ENCODE measurements at places on chromosomes 13 and 19. TPM values are rescaled to one million over a fixed set of nuclear protein-coding genes. Genes with fewer than 3 reads are reported as not detected.
A peak's percentile ranks its signal among the peaks of the same experiment; 100 is the strongest.

- DNase-seq: no peak
Measured at GRCh38 chr13:78239714-78240113, 321.1 kb upstream of the EDNRB start.

The CEACAM1 gene
- 38.2 TPM for total RNA-seq

DNA sequence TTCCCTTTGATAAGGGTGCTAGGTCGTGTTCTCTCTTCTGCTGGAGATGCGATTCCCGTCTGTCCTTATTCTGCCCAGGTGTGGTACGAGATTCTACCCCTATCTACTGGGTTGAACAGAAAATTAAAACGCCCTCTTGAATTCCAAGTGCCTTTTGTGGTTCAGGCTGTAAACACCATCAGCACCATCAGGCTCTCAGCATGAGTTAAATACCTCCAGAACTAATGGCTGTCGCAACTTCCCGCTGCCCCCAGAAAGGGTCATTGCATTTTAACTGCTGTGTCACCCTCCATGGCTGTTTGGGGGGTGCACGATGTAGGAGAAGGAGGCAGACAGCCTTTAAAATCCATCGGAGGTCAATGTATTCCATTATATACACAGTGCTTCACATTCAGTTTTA, 177.4 kb downstream of the OXGR1 start:
- no peak for DNase-seq

The SERTAD3 gene
- total RNA-seq: 20.3 TPM

- DNase-seq: peak; percentile 69
Measured at GRCh38 chr19:17405250-17406045, at the start of gene BST2. Gene BST2 (minus strand): TSS chr19:17405630. CDS start chr19:17405575, 55 bp downstream.

GRCh38 chr13:104014803-104015645, 948.8 kb upstream of the SLC10A2 start:
- no peak for DNase-seq

The UHRF1 gene
- total RNA-seq: 88.3 TPM

DNA sequence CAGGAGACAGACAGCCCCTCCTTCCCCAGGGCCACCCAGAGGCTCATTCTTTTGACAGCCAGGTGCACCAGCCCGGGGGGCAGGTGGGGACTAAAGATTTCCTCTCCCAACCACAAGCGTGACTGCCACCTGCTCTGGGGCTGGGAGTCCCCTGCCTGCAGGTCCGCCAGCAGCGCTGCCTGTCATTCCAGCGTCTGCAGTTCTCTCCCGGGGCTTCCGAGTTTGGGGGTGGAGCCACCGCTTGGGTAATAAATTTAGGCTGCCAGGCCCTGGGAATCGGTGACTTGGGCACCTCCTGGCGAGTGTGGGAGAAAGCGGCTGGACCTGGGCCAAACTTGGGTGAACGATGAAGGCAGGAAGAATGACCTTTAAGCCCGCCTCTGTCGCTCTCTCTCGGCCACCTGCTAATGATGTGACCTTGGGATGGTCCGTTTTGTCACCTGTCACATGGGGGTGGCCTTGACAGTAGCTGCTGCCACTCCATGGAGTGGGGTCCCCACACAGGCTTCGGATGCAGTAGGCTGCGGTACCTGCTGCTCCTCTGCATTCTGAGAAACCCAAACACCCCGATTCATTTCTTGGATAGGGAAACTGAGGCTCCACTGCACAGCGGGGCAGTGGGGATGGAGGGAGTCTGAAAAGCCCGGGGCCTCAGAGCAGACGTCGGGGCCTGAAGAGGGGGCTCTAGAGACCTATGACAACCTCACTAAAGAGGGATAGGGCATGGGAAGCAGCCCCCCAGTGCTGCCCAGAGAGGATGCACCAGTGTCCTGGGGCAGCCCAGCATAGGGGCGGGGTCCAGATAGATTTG, 12.8 kb downstream of the FUT6 start:
- peak; percentile 22 for DNase-seq

- DNase-seq: no peak
Measured at GRCh38 chr13:95023405-95023804, 277.8 kb downstream of the ABCC4 start.

The CHAMP1 gene
- 30.6 TPM for total RNA-seq

DNA sequence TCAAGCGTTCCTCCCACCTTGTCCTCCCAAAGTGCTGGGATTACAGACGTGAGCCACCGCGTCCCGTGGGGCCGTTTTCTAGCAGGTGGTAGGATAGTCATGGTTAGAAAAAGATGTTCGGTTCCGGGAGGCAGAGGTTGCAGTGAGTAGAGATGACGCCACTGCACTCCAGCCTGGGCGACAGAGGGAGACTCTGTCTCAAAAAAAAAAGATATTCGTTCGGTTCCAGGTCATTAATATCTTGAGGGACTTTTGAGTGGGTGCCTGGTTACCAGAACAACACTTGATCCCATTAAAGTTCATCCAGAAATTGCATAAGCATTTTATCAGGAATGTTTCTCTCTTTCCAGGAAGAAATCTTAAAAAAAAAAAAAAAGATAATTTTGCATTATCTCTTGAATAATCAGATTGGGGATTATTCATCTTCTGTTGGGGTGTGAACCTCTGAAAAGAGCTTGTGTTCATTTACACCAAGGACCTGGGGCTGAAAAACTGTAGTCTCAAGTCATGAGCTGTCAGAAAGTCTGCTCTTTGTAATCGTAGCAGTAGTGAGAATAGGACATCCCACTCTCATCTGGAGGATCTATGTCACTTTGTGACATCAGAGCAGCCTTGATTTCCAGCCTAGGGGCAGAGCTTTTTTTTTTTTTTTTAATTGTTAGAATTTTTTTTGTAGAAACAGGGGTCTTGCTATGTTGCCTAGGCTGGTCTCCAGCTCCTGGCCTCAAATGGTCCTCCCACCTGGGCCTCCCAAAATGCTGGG, 1.0 kb upstream of the ETHE1 start:
- no peak for DNase-seq
